ENCODE measurements at places on chromosomes 6 and 20.

GRCh38 chr6:7728855-7729590 lies 3.1 kb downstream of the BMP6 start:
- no peak for DNase-seq

DNA sequence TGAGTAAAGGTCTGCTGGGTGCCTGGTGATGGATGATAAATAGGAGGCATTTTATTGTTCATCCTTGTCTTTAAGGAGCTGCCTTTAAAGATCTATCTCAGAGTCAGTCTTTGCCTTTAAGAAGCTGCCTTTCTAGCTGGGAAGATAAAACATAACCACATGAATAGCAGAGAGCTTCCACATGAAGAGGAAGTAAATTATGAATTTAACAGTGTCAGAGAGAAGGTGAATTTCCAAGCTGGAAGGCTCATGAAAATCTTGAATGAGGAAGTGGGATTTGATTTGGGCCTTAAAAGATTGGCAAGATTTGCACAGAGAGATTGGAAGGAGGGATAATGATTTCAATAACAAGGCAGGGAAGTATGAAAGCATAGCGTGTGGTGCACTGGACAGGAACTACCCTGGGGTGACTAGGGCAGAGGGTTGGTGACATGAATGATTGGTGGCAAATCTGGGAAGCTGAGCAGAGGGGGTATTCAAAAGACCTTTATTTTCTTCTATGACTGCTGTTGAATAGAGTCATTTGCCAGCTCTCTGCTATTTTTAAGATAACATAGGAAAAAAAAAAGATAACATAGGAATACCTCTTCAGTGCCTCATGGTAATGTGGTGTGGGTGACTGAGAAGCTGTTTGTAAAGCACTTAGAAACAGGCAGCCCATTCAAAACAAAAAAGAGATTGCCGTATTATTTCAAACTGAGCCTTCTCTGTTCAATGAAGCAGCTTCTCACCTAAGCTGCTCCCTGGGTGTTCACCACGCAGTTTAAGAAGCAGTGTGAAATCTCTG lies 591.6 kb downstream of the PKHD1 start:
- no peak for DNase-seq

DNA sequence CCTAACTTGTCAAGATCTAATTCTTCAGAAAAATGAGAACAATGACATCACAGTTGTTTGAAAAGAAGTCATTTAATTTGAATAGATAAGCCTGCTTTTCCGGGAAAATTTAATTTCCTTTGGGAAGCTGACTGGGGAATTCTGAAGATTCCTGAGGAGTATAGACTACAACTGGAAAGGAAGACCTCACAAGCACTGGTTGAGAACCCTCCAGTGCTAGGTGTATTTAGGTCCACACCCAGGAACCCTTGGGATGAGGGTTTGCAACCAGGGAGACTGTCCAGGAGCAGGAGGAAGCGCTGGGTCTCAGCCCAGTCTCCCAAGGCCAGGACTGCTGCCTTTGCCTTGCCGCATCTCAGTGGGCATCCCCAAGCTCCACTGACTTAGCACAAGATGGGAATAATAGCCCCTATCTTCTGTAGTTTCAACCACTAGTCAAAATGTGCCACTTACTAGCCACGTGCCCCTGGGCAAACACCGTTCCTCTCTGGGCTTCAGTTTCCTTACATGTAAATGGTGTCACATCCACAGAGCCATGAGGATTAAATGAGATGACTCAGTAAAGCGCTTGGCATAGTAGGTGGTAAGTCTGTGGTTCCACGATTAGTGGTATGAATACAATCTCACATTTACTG lies 6.9 kb upstream of the CD93 start:
- no peak for DNase-seq

DNA sequence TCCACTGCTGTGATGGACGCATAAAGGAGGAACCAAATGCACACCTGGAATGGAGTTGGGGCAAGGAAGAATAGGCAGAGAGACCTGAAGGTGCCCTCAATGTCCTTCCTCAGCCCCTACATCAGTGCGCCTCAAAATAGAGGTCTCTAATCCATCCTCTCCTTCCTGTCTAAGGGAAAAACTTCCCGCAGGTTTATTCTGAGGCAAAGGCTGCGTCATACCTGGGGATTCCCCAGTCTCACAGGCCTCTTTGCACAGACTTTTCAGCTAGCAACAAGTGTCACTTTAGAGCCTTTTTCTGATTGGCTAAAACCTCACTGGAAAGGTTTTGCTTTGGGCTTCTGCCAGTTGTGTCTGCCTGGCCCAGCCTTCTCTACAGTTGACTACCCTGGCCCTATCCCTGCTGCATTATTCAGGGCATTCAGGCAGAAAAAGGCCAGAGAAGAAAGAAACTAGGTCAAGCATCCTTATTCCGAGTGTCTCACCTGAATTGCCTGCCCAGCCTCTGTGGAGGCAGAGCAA lies 1.8 kb upstream of the HLA-DQB1 start:
- no peak for DNase-seq

GRCh38 chr6:79127660-79128059 lies 49.6 kb upstream of the PHIP start:
- no peak for DNase-seq

- DNase-seq: peak; percentile 84
Measured at GRCh38 chr6:110534731-110535492, 58.5 kb upstream of the SLC22A16 start.

DNA sequence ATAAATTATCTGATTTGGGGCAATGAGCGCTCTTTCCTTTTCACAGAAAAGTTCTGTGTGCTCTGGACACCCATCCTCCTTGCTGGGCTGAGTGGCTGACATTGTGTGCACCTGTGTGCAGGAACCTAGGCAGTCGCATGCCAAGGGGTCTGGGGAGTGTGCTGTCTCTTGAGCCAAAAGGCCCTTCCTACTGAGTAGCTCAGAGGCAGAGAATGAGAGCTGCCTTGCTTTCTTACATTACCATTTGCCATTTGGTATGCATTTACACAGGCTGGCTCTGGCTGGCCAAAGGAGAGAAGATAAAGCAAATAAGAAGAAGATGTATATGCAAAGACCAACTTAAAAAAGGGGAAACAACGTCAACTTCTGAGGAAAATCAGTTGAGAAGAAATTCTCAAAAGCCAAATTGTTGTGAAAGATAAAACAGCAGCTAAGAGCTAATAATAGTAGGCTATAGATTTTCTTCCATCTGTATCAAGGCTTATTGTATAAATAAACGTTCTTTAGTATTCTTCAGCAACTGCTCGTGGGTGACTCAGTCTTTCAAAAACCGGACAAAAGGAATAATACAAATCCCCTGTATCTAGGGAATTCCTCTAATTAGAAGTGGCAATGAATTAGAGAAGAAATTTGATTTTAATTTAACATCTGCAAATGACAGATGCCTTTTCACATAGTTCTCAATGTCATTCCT lies 121.9 kb downstream of the INSM1 start:
- peak; percentile 7 for DNase-seq

DNA sequence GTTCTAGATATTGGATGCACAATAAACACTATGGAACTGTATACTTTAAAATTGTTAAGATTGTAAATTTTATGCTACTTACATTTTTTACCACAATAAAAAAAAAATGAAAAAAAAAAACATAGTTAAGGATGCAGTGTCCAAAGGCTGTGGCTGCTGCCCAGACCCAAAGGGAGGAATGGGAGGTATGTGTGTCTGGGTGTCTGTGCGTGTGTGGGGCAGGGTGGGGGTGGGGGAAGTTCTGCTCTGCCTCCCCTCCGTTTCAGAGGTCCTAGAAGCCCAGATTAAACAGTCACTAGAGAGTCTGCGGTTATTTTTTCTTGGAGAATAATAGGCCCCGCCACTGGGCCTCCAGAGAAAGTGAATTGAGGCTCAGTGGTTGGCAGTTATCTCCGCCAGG lies 136.4 kb upstream of the ARMC2 start:
- DNase-seq: peak; percentile 40

GRCh38 chr20:57831326-57831992 lies 121.6 kb upstream of the PMEPA1 start:
- DNase-seq: no peak

DNA sequence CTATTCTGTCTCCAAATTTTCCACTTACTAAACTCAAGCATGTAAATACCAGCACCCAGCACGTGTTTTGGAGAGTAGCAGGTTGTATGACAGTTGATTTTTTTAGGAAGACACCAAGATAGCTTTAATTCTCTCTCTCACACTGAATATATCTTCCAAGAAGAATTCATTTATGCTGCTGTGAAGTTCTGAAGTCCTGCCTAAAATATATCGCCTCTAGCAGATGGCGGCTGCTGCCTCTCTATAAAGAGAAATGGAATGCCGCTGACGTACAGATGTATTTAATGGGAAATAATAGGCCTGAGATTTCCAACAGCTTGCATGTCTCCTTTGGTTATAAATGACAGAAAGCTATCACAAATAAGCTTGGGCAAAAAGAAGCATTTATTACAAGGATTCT lies 74.7 kb downstream of the PFDN4 start:
- no peak for DNase-seq

DNA sequence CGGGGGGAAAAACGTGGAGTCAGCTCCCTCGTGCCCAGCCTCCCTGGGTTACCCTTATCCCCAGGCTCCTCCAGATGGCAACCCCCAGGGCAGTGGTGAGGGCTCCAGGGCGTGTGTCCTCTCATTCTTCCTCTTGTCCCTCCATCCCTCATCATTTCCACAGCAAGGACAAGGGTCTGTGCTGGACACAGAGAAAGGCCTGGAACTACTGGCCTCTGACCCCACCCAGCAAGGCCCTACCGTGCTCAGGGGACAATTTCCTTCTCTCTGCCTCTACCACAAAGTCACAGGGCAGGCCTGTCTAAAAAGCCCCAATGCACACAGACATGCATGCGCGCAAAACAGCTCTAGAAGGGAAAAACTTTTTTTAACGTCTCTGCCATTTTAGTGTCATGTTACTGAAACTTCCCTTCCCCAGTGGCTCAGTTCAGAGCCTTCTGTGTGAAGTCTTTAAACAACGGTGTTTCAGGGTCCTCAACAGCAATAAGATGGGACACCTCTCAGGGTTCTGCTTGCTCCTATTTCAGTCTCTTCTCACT lies 1.1 kb upstream of the SLC35B2 start:
- no peak for DNase-seq

- peak; percentile 94 for DNase-seq
Measured at GRCh38 chr6:32886681-32887383, 32.8 kb downstream of the PSMB9 start.

DNA sequence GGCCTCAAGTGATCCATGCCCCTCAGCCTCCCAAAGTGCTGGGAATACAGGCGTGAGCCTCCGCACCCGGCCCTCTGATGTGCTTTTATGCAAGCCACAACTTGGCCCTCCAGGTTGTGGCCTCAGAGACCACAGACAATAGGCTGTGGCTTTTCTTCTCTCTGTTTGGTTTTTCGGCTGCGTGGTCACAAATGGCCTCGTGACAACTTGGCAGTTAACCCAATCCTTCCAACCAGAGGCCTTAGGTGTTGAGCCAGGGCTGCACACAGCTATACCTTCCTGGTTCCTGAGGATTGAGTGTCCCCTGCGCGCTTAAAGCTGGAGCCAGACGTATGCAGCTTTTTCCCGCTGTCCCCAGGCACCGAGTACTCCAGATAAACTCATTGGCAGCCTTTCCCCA lies 6.3 kb upstream of the TGM3 start:
- DNase-seq: no peak

DNA sequence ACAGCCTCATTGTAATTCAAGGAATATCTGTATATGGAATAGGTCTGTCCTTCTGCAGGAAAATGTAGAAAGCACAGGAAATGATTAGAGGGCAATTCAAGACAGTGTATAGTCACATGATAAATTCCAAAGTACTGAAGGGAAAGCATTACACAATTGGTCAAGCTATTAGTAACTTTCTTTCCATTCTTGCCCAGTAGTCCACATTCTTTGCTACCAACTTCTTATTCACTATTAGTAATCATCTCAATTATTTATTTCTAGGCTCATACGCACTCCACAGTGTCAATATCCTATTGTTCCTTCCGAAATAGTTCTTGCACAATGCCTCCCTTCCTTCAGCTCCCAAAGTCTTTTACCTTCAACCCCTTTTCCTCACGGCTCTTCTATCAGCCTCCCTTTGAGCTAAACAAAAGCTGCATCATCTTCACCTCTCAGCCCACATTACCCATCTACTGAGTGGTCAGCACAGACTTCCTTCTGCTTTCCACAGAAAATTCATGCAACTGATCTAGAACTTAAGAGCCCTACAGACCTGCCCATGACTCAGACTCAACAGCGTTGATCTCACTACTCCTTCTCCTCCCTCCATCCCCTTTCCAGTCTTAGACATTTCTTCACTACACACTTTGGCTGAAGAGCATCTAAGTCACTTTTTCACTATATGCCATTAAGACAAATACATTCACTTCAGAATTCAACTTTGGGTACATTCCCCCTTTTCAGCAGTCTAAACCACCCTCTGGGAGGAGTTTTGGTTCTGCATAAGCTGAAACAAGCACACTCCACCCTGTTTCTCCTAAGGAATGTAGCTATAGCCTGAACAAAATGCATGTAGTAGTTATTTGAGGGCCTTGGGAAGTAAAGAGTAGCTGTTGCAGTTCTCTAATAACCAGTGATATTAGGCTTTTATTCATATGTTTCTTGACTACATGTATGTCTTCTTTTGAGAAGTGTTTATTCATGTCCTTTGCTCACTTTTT lies 157.9 kb downstream of the KIF16B start:
- no peak for DNase-seq

DNA sequence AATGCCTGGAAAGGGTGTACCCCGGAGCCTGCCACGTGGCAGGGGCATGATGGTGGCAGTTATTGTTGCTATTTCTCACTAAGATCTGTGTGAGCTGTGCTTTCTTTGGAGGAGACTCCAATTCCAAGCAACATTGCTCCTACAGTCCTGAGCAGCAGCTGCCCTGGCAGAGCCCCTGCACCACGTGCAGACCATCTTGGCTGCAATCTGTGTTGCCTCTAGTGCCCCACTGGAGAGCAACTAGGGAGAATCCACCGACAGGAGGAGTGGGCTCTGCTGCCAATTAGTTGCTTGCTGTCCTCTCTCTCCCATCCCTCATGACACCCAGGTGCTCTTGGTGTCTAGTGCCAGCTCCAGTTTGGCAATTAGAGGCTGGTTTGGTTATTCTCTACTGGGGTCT lies 116.0 kb downstream of the PXDC1 start:
- DNase-seq: no peak

DNA sequence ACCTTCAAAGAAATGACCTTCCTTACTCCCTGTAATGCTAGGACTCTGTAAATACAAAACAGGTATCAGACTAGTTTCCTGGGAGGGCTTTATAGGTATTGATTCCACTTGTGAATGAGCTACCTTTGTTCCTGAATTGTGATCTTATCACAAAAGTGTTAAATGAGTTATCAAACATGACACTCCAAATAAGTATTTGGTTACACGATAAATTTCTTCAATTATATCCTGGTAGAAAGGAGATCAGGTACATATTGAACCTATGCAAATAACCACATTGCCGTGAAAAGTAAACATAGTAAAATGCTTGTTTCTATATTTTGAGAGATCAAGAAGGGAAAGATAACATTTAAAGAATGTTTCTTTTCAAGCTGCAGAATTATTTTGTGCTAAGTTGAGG lies 285.3 kb downstream of the HIVEP2 start:
- DNase-seq: no peak
